ENCODE measurements at places on chromosomes 13 and 19.

GRCh38 chr13:21054313-21054712, 7.1 kb downstream of the LATS2 start:
- DNase-seq: no peak

- no peak for DNase-seq
Observed at GRCh38 chr19:16070366-16070990, 5.8 kb upstream of the TPM4 start.

DNA sequence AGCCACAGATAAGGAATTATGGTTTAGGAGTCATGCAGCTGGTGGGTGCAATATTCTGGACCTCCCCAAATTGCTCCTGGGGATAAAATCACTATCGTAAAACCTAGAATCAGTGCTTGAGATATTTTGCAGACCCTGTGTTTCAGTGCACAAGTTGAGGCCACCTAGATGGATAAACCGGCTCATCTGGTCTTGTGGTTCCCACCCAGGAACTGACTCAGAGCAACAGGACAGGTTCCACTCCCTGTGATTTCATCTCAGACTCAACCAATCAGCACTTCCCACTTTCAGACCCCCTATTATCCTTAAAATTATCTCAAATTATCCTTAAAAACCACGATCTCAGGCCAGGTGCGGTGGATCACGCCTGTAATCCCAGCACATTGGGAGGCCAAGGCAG, 21.0 kb downstream of the FBXL12 start:
- DNase-seq: no peak

- DNase-seq: peak; percentile 68
Observed at GRCh38 chr13:85864963-85865530, 65.8 kb upstream of the SLITRK6 start.

DNA sequence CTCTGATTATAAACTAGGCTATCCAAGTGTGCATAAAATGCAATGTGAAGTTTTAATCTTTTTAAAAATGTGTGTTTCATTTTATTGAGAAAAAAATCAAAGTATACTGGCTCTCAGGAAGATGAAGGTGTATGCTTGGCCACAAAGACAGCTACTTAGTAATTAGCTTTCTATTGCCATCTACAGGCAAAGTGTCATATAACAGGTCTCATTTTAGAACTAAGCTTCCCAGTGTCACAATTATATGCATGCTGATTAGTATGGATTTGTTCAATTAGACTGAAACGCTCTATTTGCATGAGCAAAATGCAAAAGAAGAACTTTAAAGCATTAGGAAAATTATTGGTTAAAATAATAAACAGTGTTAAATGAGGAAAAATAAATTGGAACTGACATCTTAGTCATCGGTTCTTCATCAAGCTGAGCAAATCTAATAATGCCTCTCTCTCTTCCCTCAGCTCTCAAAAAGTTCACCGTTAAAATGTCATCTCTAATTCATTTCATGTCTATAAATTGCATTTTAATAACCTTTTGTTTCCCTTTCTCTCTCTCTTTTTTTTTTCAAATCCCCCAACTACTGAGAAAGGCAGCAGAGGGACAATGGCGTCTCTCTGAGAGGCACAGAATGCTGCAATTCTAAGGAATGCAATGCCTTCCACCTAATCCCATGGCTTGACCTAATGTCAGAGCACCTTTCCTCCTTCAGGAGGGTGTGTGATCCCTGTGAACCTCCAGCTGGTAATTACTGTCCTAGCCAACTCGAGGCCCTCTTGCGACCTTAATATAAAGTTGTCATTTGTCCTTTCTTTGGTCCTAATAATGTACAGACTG, 313.1 kb upstream of the MAB21L1 start:
- peak; percentile 70 for DNase-seq

DNA sequence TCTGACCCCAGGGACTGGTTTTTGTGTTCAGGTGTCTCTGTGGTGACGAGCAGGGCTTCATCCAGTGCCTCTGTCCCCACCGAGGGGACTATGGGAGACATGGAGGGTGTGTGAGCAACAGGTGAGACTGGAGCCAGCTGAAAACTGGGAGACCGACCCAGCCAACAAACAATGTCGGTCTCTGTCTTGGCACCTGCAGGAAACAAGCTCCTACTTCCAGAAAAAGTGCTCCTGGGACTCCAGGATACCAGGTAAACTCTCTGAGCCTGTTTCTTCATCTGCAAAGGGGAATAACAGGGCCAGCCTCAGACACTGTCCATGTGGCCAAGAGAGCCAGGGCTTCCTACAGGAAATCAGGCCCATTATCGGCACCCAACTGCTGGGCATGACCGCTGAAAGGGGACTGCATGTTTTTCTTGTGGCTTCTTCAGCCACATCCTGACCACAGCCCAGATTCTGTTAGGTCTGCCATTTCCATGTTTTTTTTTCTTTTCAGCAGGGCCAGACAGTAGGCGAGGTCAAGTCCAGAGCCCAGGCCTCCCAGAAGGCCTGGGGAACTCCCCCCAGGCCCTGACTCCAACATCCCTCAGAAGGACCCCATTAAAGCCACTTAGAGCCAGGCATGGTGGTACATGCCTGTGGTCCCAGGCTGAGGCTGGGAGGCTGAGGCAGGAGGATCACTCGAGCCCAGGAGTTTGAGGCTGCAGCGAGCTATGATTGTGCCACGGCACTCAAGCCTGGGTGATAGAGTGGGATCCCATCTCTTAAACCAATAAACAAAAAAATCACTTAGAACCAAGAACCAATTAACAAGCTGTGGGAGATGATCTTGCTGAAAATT, 836 bp upstream of the BST2 start:
- DNase-seq: peak; percentile 47

- no peak for DNase-seq
Observed at GRCh38 chr19:51402117-51402516, 11.7 kb upstream of the C19orf84 start.

DNA sequence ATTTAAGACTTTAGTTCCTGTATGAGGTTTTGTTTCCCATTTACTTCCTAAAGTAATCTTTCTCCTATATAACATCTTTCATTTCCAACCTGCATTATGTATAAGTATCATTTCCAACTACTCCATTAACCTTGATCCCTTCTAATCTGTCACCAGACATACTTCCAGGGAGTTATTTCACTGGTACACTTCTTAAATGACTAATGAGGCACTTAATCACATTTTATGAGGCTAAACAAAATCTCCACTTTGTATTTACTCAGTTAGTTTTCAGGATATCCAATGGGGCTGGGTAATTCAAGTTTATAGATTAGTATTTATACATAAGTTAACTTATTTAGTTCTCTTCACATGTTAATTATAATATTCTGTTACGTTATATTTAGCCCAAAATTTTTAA, 634.7 kb downstream of the PCDH17 start:
- no peak for DNase-seq

- DNase-seq: no peak
Observed at GRCh38 chr13:34671137-34671536, 270.9 kb upstream of the NBEA start.

DNA sequence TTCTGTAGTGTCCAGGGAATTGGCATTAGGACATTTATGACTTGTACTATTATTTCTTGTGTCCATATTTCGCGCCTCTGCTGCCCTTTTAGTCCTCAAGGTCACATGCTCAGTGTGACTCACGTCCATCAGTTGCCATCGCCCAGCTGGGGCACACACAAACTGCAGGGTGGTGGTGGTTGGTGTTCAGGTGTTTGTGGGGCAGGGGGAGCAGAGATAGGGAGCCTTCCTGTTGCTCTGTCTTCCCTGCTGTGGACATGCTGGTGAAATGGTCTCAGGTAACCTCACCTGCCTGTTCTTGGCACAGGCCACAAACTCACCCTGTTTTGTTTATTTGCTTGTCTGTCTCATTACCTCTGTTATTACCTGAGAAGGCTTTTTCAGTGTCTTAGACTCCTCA, 22.4 kb downstream of the PRR12 start:
- DNase-seq: peak; percentile 66

- peak; percentile 54 for DNase-seq
Observed at GRCh38 chr19:46428239-46429135, at the start of gene PNMA8C. TSS of gene PNMA8C (minus strand) at chr19:46428936. CDS start at chr19:46428359, 577 bp downstream.

All from ELR (cell line).